ENCODE measurements at places on chromosomes 4 and X.
A peak's percentile ranks its signal among the peaks of the same experiment; 100 is the strongest.

DNA sequence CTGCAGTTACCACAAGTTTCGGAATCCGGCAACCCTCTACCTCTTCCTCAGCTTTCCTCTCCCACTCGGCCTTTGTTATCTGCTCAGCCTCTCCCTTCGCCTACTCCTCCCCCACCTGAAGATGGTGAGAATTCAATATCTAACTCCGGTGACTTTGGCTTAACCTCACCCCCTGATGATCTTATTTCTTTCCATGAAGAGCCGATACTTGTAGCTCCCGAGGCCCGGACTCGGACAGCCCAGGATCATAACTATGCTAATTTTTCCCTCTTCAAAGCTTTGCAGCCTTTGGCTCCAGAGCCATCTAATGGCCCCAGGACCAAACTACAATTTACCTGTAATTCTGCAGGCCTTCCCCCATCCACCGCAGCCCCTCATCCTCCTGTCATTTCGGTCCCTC is 32.0 kb upstream of the MGST2 start:
- DNase-seq, result no peak

DNA sequence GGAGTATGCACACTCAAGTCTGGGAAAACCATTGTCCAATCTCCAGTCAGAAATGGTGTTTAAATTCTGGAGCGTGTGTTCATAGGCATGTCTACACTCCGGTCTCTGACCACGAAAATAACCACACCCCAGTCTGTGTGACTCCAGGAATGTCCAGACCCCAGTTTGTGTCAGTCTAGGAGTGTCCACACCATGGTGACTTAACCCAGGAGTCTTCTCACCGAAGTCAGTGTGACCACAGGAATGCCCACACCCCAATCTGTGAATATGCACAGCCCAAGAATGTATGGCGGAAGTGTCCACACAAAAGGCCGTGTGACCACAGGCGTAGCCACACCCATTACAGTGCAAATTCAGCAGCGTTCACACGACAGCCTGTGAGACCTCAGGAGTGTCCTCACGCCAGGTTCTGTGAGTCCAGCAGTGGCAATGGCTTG is 11.4 kb downstream of the FTSJ1 start:
- no peak for DNase-seq

DNA sequence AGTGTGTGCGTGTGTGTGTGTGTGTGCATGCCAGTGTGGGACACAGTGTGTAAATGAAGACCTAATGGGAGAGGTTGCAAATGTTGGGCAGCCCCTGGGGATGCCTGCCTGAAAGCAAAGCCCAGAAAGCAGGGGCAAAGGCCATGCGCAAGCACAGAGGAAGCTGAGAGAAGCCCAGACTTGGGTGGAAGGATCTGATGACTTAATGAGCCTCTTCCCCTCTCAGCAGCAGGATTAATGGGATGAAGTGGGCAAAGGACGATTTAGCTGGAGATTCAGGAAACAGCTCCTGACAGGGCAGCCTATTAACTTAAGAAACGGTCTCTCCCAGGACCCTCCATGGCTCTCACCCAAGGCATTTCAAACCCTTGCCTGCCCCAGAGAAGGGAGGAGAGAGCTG is 107.3 kb downstream of the EFNB1 start:
- no peak for DNase-seq

GRCh38 chrX:13938051-13938828 is 91.5 kb downstream of the GEMIN8 start:
- DNase-seq, result peak; percentile 15

GRCh38 chr4:110128029-110128428 is 70.4 kb downstream of the ELOVL6 start:
- no peak for DNase-seq

- DNase-seq, result no peak
Measured at GRCh38 chr4:56910172-56910967, 2.7 kb downstream of the REST start.

DNA sequence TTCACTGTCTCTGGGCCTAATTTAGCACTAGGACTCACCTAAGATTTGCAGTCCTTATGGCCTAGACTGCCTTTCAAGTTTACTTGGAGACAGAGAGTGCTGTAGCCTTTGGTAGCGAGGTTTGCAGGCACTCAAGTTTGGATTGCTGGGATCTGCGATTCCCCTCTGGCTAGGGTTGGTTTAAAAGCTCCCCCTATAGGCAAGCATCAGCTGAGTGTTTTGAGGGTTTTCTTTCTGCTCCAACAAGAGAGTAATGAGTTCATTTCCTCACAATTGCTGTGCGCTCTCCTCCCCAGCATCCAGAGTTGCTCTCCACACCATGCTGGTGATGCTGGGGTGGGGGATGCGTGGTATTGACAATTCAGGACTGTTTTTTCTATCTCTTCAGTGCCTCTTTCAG is 206.9 kb downstream of the GLUD2 start:
- DNase-seq, result no peak

DNA sequence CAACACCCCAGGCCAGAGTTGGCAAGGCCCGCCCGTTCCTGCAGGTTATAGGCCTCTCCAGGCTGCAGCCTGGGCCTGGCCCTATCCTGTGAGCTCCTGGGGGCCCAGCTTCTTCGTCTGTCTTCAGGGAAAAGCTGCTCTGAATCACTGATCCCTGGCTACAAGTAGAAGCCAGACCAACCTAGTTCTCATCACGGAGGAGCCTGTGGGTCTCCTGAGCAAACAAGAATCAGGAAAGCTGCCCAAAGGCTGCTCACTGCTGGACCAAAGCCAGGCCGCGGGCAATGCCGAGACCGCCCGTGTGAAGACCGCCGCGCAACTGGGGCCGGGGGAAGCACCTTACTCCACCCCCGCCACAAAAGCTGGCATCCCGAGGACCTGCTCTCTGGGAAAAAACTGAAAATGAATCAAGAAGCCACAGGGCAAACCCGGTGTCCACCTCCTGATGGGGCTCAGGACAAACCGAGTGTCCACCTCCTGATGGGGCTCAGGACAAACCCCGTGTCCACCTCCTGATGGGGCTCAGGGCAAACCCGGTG is 12.8 kb downstream of the CTBP1 start:
- no peak for DNase-seq

- no peak for DNase-seq
Measured at GRCh38 chrX:32489125-32489524, 722.2 kb downstream of the DMD start.

- no peak for DNase-seq
Measured at GRCh38 chrX:132819711-132820264, 138.6 kb downstream of the HS6ST2 start.

DNA sequence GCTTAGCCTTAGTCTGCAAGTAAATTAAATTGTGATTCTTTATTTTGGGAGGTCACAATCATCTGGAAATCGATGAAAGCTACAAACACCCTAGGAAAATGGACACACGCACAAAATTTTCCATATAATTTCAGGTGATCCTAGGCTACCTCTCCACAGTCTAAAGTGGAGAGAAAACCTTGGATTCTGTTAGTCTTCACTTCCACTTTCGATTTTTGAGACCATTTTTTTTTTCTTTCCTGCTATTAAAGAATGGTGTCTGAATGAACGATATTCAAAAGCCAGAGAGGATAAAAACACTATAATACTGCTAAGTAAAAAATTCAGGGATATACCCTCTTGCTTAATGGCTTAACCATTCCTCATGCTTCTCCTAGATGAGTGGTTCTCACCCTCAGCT is 1.7 kb downstream of the FBXL5 start:
- DNase-seq, result no peak

DNA sequence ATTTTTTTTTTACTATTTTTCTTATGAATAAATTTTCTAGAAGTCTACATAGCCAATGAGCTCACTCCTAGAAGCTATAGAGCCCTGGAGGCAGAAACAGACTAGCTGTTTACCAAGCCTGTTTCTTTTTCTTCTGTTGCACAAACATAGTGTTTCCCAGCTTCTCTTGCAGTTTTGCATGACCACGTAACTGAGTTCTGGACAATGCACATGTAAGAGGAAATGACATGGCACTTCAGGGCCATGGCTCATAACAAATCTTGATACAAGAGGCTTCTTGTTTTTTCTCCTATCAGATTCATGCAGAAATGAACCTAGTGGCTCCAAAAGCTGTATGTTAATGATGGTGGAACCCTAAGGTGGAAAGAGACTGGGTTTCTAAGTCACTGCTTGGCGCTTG is 127.4 kb downstream of the ZNF330 start:
- no peak for DNase-seq

DNA sequence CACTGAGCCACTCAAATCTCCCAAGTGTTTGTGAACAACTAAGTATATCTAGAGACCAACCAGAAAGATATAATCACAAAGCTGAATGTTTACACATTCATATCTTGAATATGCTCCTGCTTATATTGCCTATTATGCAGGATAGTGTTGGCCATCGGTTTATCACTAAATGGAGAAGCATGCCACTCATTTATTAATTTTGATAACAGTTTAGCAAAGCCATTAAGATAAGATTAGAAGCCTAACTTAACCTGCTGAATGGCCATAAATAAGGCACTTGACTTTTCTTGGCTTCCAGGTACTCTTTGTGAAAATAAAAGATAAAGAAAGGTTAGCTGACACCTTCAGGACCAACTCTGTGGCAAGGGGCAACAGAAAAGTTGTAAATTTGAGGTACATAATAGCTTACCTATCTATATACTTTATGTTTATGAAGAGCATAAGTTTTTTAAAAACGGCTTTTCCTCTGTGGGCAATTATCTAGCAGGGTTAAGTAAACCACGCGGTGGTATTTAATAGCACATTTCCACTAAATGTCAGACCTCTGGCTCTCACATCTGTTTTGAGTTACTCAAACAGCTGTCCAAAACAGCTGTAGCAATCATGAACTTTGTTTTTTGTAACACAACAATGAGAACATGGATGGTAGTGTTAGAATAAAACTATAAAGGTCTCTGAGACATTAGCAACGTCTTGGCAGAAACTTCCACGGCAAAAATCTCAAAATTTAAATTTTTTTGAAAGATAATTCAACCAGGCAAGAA is 58.8 kb upstream of the FTHL17 start:
- DNase-seq, result no peak

GRCh38 chrX:110403441-110404238 is 45.0 kb downstream of the RTL9 start:
- DNase-seq, result no peak

GRCh38 chr4:60175241-60175640 is 1024.9 kb upstream of the ADGRL3 start:
- no peak for DNase-seq

- DNase-seq, result no peak
Measured at GRCh38 chr4:38044060-38044459, 83.9 kb downstream of the PTTG2 start.

- no peak for DNase-seq
Measured at GRCh38 chr4:6526671-6527091, 48.3 kb upstream of the MAN2B2 start.

GRCh38 chr4:7013175-7013574 is 30.0 kb upstream of the TADA2B start:
- DNase-seq, result no peak

- DNase-seq, result no peak
Measured at GRCh38 chr4:102623622-102624021, 122.5 kb downstream of the NFKB1 start.

- DNase-seq, result no peak
Measured at GRCh38 chr4:77917601-77918000, 55.0 kb downstream of the MRPL1 start.
